ENCODE measurements at places on chromosomes 5 and 9.

DNA sequence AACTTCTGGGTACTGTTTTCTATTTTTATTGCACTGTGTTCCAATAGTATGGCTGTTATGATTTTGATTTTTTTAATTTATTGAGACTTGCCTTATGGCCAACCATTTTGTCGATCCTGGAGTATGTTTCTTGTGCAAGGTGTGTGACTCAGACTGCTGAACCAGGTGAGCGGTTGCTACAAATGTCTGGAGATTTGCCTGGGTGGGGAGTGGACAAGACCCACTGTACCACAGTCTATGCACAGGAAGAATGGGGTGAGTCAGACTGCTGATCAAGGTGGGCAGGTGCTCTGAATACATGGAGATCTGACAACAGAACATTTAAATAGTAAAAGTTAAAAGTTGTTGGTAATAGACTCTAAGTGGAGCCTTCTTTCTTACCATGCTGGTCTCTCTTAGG is 609.2 kb downstream of the CSNK1G3 start:
- DNase-seq: no peak

- no peak for DNase-seq
Measured at GRCh38 chr5:105922080-105922479, 1748.7 kb downstream of the EFNA5 start.

DNA sequence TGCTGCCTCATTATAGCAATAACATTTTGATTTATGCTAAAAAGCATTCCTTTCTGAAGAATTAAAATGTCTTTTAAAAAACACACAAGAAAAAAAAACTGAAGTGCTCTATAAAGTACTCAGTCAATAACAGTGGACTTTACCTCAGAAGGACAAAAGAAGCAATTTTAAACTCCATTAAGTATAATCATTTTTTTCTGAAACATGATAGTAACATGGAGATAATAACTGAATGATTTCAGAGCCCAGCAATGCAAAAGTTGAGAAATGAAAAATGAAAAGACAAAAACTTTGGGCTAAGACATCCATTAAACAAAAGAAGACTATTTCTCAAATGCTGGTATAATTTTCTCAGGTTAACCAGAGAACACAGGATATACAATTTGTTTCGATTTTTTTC is 78.7 kb downstream of the RFX3 start:
- no peak for DNase-seq

DNA sequence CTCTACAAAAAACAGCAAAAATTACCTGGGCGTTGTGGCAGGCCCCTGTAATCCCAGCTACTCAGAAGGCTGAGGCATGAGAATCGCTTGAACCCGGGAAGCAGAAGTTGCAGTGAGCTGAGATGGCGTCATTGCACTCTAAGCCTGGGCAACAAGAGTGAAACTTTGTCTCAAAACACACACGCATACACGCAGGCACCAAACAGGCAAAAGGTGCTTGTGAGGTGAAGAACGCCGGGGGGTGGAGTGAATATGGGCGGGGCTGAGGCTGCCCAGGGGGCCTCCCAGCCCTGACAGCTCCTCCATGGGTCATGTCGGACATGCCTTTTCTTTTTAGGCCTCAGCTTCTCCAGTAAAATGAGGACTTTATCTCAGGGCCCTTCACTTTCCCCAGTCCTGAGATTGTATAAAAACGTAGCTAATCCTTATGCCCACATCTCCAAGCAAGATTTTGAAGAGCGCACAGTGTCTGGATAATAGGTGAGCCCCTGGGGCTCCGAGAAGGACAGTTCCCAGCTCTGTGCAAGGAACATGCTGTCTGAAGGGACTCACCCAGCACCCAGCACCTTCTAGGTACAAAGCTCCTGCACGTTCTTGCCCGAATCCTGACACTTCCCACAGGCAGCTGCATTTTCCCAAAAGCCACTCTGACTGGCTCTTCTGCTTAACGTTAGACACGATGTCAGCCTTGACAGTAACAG is 168.3 kb downstream of the COL23A1 start:
- DNase-seq: no peak

DNA sequence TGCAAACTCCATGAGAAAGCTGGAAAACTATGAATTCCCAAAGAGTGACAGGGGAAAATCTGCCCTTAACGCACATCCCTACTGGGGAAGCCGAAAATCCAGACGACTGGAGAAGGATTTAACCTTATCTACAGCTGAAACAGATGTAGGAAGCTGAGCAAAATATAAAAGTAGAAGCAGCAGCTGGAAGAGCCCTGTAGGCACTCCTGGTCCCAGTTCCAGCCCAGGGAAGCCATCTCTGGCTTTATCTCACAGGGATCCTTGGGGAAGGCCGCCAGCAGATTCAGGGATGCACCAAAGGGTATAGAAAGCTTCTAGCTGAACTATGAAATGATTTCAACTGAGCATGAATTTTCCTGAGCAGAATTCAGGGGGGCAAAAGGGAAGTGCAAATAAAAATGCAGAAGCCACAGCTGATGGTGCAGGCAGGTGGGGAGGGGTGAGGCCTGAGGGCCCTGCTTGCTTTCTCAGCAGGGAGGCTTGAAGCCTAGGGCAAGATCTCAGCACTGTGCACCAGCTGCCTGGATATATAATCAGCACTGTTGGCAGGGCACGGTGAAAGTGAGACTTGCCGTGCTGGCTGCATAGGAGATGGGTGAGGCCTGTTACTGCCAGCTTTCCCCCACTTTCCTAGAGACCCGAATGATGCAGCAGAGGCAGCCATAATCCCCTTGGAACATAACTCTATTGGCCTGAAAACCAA is 2019.5 kb upstream of the NUDT12 start:
- no peak for DNase-seq
